ENCODE measurements at places on chromosomes 7 and 10.

DNA sequence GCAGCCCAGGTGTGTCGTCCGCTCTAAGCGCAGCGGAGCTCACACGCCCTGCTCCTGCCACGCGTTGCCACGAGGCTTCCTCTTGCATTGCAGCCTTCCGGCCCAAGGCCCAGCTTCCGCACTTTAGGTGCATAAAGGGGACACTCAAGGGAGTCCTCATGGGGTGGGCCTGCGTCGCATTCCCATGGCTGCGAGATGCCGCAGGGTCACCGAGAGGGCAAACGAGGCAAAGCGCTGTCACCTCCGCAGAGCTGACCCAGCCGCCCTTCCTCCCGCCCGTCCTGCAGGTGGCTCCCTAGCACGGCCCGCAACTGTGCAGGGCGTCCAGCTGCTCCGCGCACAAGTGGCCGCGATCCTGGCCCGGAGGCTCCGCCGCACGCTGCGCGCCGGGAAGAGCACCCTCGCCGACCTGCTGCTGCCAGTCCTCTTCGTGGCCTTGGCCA is 283.5 kb downstream of the ABCA13 start:
- H3K4me3 ChIP-seq: no peak overlapping the region
- no peaks in the 10 kb centered on the region for H3K27me3 ChIP-seq
- no peak overlapping the region for H3K27ac ChIP-seq
- DNase-seq: no peak

DNA sequence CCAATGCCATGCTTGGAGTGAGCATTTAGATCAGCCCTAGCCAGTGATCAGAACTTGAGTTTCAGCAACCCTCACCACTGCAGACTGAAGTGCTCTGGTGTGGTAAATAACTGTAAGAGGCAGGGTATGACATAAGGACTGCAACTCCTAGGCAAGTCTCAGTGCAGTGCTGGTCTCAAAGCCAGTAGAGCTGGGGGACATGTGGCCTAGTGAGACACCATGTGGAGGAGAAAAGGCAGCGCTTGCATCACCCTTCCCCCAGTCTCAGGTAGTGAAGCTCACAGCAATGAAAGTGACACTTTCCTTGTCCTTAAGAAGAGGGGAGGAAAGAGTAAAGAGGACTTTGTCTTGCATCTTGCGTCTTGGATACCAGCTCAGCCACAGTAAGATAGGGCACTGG is 386.8 kb upstream of the POT1 start:
- H3K36me3 ChIP-seq: no peaks in the 10 kb centered on the region
- no peak for DNase-seq
- H3K4me1 ChIP-seq: no peaks in the 10 kb centered on the region
- H3K27me3 ChIP-seq: no peaks in the 10 kb centered on the region
- H3K27ac ChIP-seq: no peak overlapping the region

GRCh38 chr7:140127360-140128127 is 49.2 kb downstream of the KDM7A start:
- no peak overlapping the region for H3K27ac ChIP-seq
- peaks cover 77% of the 10 kb centered on the region for H3K36me3 ChIP-seq
- H3K4me3 ChIP-seq: no peak overlapping the region
- H3K4me1 ChIP-seq: no peaks in the 10 kb centered on the region
- DNase-seq: no peak
- H3K27me3 ChIP-seq: no peaks in the 10 kb centered on the region

DNA sequence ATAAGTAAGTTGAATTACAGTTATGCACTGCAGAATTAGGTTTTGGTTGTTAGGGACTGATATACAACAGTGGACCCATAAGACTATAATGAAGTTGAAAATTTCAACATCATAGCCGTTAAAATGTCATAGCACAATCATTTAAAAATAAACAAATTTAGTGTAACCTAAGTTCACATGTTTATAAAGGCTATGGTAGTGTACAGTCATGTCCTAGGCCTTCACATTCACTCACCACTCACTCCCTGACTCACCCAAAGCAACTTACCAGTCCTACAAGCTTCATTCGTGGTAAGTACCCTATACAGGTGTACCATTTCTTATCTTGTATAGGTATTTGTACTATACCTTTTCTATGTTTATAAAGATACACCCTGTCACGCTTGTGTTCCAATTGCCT is 113.7 kb downstream of the RAB11FIP2 start:
- no peak overlapping the region for H3K27ac ChIP-seq
- no peaks in the 10 kb centered on the region for H3K27me3 ChIP-seq
- H3K4me1 ChIP-seq: no peaks in the 10 kb centered on the region
- H3K36me3 ChIP-seq: no peaks in the 10 kb centered on the region

DNA sequence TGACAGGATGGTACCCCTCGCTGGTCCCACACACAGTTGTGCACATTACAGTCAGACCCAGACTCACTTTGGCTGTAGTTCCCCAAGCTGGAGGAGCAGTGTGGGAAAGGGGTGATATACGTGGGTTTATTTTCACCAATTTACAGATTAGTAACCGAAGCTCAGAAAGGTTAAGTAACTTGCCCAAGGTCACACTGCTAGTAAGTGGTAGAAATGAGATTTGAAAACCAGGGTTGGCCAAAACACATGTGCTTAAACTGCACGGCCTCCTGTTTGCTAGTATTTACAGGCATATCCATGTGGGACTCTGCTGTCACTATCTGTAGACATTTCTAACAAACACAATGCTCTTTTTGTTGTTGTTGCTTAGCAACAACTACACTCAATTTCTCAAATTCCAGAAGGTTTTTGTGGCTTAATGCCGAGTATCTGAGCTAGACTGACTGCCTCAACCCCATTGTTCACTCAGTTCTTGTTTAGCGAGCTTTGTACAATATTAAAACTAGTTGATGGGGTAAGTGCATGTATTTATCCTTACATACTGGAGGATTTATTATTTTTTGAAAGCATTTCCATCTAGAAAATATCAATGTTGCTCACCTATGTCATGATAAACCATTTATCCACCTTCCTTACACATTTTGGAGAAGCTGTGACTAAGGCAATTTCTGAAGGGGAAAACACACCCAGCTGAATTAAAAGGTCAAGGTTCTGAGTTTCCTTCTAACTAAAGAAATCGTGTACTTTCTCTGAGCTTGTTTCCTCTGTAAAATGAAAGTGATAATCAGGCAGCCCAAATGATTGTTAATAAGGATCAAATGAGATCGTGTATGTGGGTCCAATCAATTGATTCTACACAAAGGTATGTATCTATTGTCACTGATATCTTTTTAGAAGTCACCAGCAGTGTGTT is 5.3 kb upstream of the TMEM139 start:
- H3K36me3 ChIP-seq: no peaks in the 10 kb centered on the region
- no peaks in the 10 kb centered on the region for H3K27me3 ChIP-seq
- no peak overlapping the region for H3K4me3 ChIP-seq
- DNase-seq: no peak
- H3K27ac ChIP-seq: peak overlapping the region; percentile 34
- H3K4me1 ChIP-seq: peaks cover 19% of the 10 kb centered on the region

- H3K4me3 ChIP-seq: no peak overlapping the region
- peaks cover 90% of the 10 kb centered on the region for H3K36me3 ChIP-seq
- no peak for DNase-seq
- no peak overlapping the region for H3K27ac ChIP-seq
- no peaks in the 10 kb centered on the region for H3K4me1 ChIP-seq
Observed at GRCh38 chr7:5314864-5315263, 32.1 kb downstream of the SLC29A4 start.

GRCh38 chr10:100829097-100829870 is 83.5 kb upstream of the SLF2 start:
- no peaks in the 10 kb centered on the region for H3K36me3 ChIP-seq
- H3K4me1 ChIP-seq: peaks cover 34% of the 10 kb centered on the region
- peaks cover 93% of the 10 kb centered on the region for H3K27me3 ChIP-seq
- no peak overlapping the region for H3K27ac ChIP-seq
- no peak for DNase-seq

GRCh38 chr7:105876964-105877601 is 684 bp upstream of the ATXN7L1 start:
- peak; percentile 48 for DNase-seq
- peaks cover 25% of the 10 kb centered on the region for H3K4me1 ChIP-seq
- peak overlapping the region; percentile 80 for H3K4me3 ChIP-seq
- no peak overlapping the region for H3K27ac ChIP-seq
- H3K27me3 ChIP-seq: no peaks in the 10 kb centered on the region

GRCh38 chr10:106500925-106501525 is 663.5 kb downstream of the SORCS1 start:
- no peak overlapping the region for H3K27ac ChIP-seq
- no peak for DNase-seq
- no peak overlapping the region for H3K4me3 ChIP-seq
- no peaks in the 10 kb centered on the region for H3K4me1 ChIP-seq

- peak overlapping the region; percentile 96 for H3K4me3 ChIP-seq
- H3K27ac ChIP-seq: peak overlapping the region; percentile 90
- H3K27me3 ChIP-seq: no peaks in the 10 kb centered on the region
- H3K4me1 ChIP-seq: peaks cover 68% of the 10 kb centered on the region
Observed at GRCh38 chr10:102501201-102502028, 1.1 kb downstream of the ACTR1A start.

DNA sequence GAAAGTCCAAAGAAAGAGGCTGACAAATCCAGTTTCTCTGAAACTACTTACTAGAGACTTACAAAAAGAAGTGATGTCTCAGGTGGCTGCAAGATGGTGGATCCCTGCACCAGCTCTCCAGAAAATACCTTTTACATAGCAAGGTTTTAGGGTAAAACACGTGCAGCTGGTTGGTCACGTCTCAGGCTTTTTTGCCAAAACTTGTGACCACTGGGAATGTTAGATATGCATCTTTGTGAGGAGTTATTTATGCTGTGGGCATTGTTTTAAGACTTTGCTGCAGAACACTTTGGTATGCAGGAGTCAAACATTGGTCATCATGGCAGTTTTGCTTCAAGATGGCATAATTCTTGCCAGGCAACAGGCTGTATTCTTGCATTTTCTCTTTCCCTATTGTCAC is 1352.8 kb downstream of the REEP3 start:
- DNase-seq: no peak
- H3K27me3 ChIP-seq: no peaks in the 10 kb centered on the region
- H3K4me1 ChIP-seq: no peaks in the 10 kb centered on the region
- H3K36me3 ChIP-seq: no peaks in the 10 kb centered on the region
- H3K27ac ChIP-seq: no peak overlapping the region

DNA sequence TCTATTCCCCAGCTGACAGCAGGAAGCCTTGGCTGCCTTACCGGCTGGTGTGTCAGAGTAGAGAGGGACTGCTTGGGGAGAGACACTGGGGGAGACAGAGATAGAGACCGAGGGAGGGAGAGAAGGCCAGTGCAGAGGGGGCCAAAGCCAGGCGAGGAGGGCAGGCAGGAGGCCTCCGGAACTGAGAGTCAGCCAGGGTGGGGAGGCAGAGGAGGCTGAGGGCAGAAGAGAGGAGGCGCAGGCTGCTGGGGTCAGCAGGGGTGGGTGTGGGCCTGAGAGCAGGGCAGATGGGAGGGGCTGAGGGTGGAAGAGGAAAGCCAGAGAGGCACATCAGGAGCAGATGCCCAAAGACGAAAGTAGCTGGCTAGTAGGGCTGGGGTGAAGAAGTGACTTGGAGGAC is 57.2 kb upstream of the PAX2 start:
- DNase-seq: no peak
- H3K27me3 ChIP-seq: peaks cover 65% of the 10 kb centered on the region
- H3K4me1 ChIP-seq: no peaks in the 10 kb centered on the region
- no peak overlapping the region for H3K4me3 ChIP-seq
- H3K36me3 ChIP-seq: no peaks in the 10 kb centered on the region

GRCh38 chr10:123729523-123729922 is 63.4 kb downstream of the GPR26 start:
- H3K4me1 ChIP-seq: no peaks in the 10 kb centered on the region
- H3K27me3 ChIP-seq: no peaks in the 10 kb centered on the region

GRCh38 chr7:74083928-74084721 is 521 bp downstream of the LIMK1 start:
- peak overlapping the region; percentile 41 for H3K27ac ChIP-seq
- peak overlapping the region; percentile 70 for H3K4me3 ChIP-seq
- peaks cover 4% of the 10 kb centered on the region for H3K36me3 ChIP-seq
- peak; percentile 64 for DNase-seq
- H3K27me3 ChIP-seq: no peaks in the 10 kb centered on the region
- peaks cover 19% of the 10 kb centered on the region for H3K4me1 ChIP-seq

DNA sequence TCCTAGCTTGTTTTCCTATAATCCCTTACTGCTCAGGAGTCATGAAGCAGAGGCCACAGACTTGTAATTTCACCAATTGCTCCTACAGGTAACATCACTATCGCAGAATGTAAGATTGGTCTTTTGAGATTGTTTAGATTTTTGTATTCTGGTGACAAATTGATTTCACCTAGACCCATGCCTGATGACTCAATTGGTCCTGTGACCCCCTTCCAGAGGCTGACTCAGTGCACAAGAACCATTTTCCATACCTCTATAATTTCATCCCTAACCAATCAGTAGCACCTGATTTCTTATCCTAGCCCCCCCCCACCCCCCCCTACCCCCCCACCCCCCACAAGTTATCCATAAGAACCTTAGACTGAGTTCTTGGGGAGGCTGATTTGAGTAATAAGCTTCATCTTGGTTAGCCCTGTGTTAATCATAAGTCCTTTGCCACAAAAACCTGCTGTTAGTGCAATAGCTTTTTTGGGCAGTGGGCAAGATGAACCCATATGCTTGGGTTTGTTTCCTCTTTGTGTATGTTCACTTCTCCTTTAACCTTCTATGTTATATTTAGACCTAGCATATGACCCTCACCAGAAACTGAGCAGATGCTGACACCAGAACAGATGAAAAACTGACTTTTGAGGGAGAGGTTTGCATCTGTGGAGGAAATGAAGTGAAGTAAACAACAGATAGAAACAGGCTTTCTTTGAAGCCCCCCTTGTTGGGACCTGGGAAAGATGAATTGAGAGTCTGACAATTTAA is 187.1 kb downstream of the KIF20B start:
- H3K27ac ChIP-seq: peak overlapping the region; percentile 8
- H3K4me1 ChIP-seq: no peaks in the 10 kb centered on the region
- DNase-seq: no peak
- no peaks in the 10 kb centered on the region for H3K36me3 ChIP-seq

DNA sequence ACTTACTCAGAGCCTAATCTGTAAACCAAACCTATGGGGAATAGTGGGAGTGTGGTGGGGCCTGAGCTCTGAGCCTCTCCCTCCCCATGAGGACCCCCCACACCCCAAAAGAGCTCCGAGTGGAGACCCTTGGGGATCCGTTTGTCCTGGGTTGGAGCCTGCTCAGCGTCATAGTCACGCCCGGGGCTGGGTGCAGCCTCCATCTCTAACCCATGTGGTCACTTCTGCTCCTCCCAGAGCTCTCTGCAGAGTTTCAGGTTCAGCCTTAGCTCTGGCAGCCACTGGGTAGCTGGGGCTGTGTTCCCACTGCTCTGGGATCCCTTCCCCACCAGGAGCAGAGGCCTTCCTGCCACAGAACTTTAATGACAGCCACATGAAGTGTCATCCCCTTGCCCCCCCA is 25.9 kb downstream of the PFKFB3 start:
- H3K27ac ChIP-seq: no peak overlapping the region
- DNase-seq: peak; percentile 19
- no peaks in the 10 kb centered on the region for H3K4me1 ChIP-seq
- H3K4me3 ChIP-seq: no peak overlapping the region
- H3K27me3 ChIP-seq: no peaks in the 10 kb centered on the region
- H3K36me3 ChIP-seq: peaks cover 100% of the 10 kb centered on the region

- no peak overlapping the region for H3K27ac ChIP-seq
- no peak overlapping the region for H3K4me3 ChIP-seq
- no peaks in the 10 kb centered on the region for H3K27me3 ChIP-seq
- no peak for DNase-seq
- H3K36me3 ChIP-seq: peaks cover 86% of the 10 kb centered on the region
Observed at GRCh38 chr10:5929442-5929841, 39.4 kb downstream of the FBH1 start.

GRCh38 chr10:15316145-15316544 is 54.9 kb downstream of the FAM171A1 start:
- H3K4me3 ChIP-seq: no peak overlapping the region
- H3K36me3 ChIP-seq: no peaks in the 10 kb centered on the region
- no peak for DNase-seq
- no peaks in the 10 kb centered on the region for H3K27me3 ChIP-seq

Measured in lower lobe of right lung (tissue), 2 donors.